Activated T-helper 1 cell treated with anti-CD3 and anti-CD28 coated beads, Interleukin-12 subunit alpha, Interleukin-12 subunit beta, Interleukin-2, Interleukin-4 antibody, amounts not matched to agents 30 ng/mL and 10 ng/mL and 1 ng/mL, durations not matched to agents 14 hours and 24 hours and 36 hours (primary cell): ENCODE measurements at places on chromosomes 2 and 18. TPM values are rescaled to one million over a fixed set of nuclear protein-coding genes. Genes with fewer than 3 reads are reported as not detected.

The LONRF2 gene
- 0.23 and 0.32 TPM in 2 replicates for total RNA-seq

GRCh38 chr2:130728007-130728454 lies 839 bp upstream of the GPR148 start:
- peak; percentile 27 for DNase-seq

DNA sequence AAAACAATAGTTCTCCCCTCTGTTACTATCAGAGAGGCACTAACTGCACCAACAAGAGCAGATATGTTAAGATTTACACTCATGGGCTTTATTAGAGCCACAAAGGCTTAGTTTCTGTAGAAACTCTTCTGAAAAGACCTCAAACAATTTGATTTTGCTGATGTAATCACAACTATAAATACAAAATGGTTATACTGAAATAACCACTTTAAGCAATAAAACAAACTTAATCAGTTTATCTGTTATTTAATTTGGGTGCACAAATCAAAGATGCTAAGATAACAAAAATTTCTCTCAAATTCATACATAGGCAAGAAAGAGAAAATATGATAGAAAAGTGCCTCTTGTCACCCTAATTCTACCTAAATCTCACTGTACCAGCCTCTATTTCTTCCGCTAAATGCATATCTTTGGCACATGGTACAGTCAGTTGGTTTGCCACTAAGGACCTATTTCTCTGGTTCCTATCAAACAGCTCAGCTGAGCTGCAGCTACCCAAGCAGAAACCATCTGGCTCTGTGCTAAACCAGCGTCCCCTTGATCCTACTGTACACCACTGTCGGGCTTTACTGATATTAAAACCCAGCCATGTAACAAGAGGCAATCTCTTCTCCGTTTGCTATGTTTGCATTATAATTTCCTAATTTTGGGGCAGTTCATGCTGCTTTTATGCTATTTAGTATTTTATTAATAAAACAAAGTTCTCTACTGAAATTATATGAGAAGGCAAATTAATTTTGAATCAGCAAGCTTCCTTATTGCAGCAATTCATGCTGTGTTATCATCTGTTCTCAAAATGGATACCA lies 60.1 kb downstream of the CWC22 start:
- no peak for DNase-seq

DNA sequence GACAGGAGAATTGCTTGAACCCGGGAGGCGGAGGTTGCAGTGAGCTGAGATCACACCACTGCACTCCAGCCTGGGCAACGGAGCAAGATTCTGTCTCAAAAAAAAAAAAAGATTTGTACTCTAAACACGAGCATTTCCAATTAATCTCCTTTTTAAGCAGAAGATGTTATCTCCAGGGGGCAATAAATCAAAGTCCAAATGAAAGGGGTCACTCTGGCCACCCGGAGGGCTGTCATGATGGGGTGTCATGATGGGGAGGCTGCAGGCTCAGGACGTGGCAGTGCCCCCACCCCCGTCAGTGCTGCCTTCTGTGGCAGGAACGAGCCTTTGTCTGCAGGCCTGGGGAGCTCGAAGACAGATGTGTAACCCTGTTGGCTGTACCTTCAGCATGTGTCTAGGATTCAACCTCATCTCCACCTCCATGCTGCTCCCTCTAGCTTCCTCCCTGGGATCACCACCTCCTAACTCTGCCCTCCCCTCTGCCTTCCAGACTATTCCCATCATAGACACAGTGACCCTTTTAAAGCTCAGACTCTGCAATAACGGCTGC lies 76.9 kb upstream of the YWHAQ start:
- DNase-seq: no peak

DNA sequence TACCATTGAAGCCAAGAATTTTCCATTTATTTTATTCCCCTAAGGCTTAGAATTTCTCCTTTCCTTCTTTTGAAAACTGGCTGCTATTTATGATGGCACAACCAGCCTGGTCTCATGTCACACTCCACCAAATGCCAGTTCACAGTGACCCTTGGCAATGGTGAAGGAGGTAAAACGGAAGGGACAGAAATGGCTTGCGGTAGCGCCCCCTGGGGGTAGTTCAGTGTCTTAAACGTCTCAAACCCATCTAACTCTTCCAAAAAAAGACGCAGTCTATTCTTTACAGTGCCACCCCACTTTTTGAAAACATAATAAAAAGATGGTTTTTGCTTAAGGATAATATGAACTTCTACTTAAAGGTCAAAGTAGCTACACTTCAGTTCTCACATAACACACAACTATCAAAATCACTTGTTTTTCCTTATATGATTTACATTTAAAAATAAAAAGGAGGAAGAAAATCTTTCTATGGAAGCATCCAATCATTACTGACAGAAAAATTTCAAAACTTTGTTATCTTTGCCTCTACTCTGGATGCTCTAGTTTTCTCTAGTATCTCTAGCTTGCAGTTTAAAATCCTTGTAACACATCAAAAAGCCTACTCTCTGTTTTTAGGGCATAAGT lies 28.0 kb downstream of the PNO1 start:
- peak; percentile 28 for DNase-seq

- no peak for DNase-seq
Measured at GRCh38 chr2:14120376-14120775, 512.1 kb upstream of the LRATD1 start.
